Pons (tissue), 1 donor: ENCODE measurements at places on chromosomes 12 and 14.

DNA sequence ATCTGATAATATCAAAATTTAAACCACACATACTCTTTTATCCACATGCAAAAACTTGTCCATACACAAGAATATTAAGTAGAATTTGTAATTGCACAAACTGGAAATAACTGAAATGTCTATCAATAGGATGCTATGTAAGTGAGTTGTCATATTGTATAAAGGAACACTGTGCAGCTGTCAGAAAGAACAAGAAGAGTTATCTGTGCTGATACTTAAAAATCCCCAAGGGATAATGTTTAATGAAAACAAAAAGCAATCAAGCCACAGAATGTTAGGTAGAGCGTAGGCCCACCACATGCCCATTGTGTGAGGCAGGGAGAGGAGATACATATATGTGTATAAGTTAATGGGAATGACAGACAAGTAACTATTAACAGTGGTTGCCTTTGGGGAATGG is 25.9 kb upstream of the HIGD1C start:
- peak; percentile 42 for DNase-seq

DNA sequence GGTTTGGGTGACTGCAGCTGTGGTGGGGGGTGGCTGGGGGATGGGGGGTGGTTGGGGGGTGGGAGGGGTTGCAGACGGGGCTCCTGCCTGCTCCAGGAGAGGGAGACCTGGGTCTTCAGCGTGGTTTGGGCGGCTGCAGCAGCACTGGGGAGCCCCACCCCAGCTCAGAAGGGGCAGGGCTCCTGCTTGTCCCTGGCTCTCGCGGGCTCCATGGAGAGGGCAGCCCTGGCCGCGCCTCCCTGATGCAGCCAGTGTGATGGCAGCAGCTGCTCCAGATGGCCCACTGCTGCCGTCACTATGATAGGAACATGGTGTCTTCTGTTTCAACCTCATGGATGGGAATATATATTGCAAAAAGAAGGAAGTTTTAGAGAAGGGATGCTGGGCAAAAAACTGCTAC is 22.9 kb downstream of the TRHDE start:
- no peak for DNase-seq

DNA sequence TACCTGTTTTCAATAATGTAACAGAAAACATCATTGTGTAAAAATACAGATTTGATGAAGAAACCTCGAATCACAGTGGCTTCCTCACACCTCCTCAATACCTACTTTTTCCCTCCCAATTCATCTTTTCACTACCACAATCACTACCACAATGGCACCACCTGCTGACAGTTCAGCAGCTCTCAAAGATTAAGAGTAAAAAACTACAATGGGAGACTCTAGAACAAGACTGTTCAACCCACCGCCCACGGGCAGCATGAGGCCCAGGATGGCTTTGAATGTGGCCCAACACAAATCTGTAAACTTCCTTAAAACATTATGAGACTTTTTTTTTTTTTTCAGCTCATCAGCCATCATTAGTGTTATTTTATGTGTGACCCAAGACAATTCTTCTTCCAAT is 15.2 kb downstream of the MED6 start:
- no peak for DNase-seq

GRCh38 chr14:77457115-77457521 is 283 bp downstream of the VIPAS39 start:
- no peak for DNase-seq
